ENCODE measurements at places on chromosomes 5 and 9.

GRCh38 chr9:14522627-14523379 is 170.4 kb downstream of the ZDHHC21 start:
- no peak for DNase-seq

GRCh38 chr5:87282269-87282668 is 14.6 kb downstream of the RASA1 start:
- DNase-seq = no peak

DNA sequence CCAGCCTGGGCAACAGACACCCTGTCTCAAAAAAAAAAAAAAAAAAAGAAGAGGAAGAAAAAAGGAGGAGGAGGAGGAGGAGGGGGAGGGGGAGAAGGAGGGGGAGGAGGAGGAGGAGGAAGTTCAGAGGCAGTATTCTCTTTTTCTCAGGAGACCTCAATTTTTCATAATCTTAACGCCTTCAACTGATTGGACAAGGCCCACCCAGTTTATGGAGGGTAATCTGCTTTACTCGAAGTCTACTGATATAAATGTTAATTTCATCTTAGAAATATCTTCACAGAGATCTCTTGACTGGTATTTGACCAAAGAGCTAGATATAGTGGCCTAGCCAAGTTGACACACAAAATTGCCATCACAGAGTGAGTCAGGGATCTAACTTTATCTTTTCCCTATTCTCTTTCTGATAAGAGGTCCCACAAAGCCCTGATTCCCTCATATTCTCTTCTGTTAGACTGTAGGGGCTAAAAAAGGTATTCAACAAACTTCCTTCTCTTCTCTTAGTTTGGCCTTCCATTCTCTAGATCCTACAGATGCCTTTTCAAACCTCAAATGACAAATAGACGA is 115.5 kb upstream of the ABCA1 start:
- DNase-seq = no peak

DNA sequence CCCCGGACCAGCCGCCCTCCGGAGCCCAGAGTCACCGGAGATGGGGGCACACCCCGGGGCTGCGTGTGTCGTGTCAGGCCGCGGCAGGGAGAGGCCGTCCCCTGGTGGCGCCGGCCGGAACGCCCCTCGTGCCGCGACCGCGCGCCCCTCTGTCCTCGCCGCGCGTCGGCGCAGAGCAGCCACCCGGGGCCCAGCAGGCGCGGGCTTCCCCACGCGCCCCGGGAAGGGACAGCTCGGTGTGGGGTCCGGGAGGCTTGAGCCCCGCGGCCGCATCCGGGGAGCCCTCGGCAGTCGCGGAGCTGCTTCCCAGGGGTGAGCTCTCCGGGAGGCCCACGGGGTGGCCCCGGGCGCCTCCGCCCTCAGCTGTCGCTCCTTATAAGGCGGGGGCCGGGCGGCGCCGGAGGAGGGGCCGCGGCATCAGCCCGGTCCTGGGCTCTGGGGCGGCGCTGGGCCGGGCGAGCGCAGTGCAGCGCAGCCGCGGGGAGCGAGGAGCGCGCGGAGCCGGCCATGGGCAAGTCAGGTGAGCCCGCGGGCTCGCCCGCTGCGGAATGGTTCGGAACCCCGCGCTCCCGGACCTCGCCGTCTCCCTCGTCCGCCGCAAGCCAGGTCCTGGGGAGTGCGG is at the start of gene GLIPR2:
TSS of gene GLIPR2 (plus strand) at position 462 of the 622 bp plus-strand sequence. CDS start at position 508, 46 bp downstream.
- DNase-seq = peak; percentile 69

DNA sequence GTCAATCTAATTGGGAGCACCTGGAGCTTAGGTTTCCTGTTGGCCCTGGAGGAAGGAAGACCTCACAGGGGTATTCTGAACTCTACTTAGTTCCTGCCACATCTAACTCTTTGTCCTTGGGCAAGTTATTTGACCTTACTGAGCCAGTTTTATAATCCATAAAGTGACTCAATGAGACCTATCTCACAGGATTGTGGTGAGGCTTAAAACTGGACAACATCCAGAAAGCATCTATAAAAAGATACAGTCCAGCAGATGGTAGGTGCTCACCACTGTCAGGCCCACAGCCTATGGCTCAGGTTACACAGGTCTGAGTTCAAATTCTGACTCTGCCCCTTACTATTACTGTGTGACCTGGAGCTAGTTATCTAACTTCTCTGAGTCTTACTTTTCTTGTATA is 23.3 kb downstream of the KCNV2 start:
- no peak for DNase-seq

DNA sequence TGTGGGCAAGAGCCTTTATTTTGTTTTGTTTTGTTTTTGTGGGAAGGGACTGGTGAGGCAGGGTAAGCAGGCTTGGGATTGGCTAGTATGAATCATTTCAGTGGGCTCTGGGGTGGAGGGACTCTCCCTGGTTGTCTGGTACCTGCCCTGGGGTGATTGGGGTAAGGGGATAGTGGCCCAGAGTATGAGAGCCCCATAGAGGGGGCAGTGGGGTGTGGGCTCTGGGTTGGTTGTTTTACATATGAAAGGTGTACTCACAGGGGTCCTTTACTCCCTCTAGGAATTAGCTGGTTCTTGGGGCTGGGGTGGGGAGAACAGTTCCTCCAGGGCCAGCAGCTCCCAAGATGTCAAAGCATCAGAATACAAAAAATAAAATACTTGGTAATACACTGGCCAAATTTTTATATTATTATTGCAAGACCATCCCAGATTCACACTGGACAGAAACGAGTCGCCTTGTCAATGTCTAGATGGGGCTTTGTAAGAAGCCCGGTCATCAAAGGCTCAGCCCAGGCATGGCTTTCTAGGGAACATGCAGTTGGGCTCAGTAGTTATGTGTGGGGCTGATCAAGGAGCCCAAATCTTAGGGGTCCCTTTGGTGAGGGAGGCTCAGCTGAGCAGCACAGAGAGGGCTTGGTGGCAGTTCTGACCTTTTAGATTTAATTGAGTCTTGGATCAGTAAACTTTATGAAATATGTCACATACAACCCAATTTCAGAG is 190.5 kb downstream of the NXNL2 start:
- no peak for DNase-seq

DNA sequence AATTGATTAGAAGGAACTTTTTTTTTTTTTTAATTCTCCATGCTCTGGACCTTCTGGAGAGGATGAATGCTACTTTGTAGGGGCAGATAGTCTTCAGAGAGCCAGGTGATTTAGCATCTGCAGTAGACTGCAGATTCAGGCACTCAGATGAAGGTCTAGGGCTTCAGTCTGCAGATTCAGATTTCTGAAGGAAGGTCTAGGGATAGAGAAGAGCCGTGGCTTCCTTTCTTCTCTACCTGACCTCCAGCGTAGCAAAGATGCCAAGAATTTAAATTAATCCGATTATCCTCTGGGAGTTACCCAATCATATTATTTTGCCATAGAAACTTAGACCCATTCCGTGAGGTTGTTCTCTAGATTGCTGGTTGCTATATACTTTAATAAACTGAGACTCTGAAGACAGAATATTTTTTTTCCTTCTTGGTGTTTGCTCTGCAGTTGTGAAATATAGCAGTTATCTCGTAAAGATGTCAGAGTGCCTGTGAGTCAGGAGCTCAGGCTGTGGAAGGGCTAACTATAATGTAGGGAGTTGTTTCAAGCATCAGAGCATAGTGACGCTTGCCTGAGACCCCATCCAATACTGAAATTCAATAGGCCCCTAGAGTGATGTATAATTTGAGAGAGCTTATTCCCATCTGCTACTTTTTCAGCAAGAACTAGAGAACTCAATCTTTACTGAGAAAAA is 132.7 kb upstream of the SLC12A2 start:
- no peak for DNase-seq

- DNase-seq = no peak
Observed at GRCh38 chr5:148228392-148228984, 9.8 kb upstream of the MARCOL start.

DNA sequence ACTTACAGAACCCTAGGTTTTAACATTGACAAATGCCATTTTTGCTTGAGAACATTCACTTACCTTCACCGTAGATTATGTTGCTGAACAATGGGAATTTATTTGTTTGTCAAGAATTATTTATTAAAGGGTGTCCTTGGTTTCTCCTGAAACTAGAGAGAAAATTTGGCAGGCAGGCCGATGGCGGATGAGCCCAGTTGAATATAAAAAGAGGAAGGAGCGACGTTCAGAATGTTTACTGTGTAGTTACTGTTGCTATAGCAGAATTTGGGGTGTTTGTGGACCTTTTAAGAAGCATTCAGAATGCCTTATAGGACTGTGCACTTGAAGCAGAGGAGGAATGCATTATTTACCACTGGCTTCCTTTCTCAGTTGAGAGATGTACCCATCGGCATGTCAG is 268.2 kb downstream of the CDH10 start:
- DNase-seq = no peak
